Endothelial cell of umbilical vein (primary cell): ENCODE measurements at places on chromosomes 4 and X.
A peak's percentile ranks its signal among the peaks of the same experiment; 100 is the strongest.

GRCh38 chr4:29121586-29121985, 1598.6 kb upstream of the PCDH7 start:
- DNase-seq = peak; percentile 13

- DNase-seq = peak; percentile 84
These were observed 80.5 kb downstream of the CASP3 start for GRCh38 chr4:184568770-184569169.

DNA sequence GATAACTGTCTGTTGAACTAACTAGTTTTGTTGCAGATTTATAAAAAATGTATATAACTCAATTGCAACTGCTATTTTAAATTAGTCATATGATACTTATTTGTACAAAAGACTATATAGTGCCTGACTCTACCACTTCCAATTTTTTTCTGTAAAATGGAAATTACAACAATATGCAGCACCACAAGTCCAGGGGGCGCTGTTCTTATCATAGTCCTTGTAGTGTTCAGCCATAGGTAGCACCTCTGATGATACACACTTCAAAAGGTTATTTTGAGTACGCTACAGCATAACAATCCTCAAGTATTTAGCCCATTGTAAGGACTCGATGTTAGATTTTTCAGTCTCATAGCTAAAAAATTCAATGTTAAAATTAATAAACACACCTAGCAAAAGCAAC, 174.9 kb downstream of the CORIN start:
- no peak for DNase-seq

- DNase-seq = no peak
These were observed 180.5 kb downstream of the KLHL13 start for GRCh38 chrX:117936118-117936517.

DNA sequence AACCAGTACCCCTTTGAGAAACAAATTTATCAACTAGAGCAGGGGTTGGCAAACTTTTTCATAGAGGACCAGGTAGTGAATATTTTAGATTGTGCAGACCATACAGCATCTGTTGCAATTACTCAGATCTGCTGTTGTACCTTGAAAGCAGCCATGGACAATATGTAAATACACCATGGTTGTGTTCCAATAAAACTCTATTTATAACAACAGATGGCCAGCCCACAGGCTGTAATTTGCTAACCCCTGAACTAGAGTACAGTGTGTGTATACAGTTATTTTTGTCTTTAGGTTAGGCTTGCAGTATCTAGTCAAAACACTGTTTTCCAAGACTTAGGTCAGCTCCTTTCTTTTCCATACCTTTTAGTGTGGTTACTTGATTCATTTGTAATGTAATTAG, 54.4 kb downstream of the PHKA1 start:
- DNase-seq = no peak

GRCh38 chr4:121728798-121729226, 32.0 kb upstream of the ANXA5 start:
- peak; percentile 38 for DNase-seq

GRCh38 chr4:164846566-164846965, 30.4 kb upstream of the APELA start:
- no peak for DNase-seq

GRCh38 chrX:134622056-134622812, 36.0 kb downstream of the PLAC1 start:
- DNase-seq = peak; percentile 92

DNA sequence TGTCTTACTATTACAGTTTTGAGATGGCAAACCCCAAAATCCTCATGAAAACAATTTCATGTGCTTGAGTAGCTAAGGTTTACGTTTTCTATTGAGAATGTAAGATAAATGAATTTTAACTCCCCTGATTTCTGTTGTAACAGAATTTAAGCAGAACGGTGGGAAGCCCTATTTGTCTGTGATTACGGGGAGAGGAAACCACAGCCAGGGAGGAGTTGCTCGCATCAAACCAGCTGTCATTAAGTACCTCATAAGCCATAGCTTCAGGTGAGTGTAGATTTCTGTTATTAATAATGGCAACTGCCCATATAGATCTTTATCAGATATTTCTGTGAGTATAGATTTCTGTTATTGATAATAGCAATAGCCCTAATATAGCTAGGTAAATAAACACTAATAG, 44.2 kb upstream of the RHOH start:
- DNase-seq = no peak

DNA sequence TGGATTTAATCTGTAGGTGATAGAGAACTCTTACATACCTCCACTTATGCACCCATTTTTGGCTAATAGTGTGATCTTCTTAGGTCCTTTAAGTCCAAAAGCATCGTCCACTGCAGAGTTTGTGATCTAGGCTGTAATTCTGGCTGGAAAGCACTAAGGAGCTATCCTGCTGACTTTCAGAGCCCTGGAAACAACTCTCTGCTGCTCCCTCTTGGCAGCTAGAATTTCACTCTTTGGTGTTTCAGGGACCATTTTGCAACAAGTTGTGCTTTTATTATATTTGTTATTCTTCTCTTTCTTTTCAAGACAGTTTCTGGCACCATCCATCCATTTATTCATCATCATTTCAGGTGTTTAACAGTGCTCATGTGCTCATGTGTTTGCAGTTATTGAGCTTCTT, 130.0 kb downstream of the RBM46 start:
- DNase-seq = no peak

DNA sequence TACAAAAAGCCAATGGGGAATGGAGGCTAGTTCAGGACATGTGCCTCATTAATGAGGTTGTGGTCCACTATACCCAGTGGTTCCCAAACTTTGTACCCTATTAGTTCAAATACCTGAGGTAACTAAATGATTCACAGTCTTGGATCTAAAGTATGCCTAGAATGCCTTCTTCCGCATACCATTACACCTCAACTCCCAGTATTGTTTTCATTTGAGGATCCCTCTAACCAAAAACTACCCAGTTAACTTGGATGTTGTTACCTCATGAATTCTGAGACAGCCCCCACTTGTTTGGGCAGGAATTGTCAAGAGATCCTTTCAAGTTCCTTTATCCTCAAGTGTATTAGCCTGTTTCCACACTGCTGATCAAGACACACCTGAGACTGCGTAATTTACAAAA, 439.2 kb downstream of the PCDH10 start:
- DNase-seq = no peak

DNA sequence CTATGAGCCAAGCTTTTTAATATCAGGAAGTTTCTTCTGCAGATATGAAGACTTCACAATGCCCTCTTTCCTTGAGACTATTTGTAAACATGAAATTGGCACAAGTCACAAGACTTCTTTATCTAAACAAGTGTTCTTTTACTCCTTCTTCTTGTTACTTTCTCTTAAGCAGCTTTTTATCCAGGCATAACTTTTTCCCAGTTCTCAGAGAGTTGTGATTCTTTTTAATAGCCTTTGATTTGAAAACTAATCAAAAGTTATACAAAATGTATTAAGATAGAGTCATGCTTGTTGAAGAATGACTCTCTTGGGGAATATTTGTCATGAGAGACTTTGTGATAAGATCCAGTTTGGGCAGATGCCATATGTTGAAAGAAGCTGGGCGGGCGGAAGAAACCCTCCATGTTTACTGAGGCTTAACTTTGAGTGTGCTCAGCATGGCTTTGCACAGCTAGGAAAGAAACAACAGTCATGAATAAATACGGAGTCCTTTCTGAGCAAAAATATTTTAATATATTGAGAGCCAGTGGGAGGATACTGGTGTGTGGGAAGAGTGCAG, 39.3 kb downstream of the SYTL5 start:
- no peak for DNase-seq

GRCh38 chr4:176153124-176153523, 42.3 kb downstream of the SPATA4 start:
- DNase-seq = no peak

DNA sequence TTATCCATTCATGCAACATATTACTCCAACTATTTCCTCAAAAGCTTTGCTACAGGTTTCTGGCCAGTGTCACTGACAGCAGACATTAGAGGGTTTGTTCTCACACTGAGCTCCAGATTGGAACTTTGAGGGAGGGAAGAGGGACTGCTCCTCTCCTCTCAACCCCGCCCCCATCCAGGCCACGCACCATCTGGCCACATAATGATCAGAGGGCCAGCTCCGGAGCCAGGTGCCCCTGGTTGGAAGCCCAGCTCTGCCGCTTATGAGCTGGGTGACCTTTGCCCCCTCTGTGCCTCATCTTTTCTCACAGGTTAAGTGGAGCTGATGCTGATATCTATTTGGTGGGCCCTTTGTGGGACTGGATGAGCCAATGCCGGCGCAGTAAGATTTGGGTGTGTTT, 55.8 kb downstream of the C4orf50 start:
- no peak for DNase-seq

- peak; percentile 37 for DNase-seq
These were observed 24.1 kb downstream of the FAT4 start for GRCh38 chr4:125338814-125339213.

DNA sequence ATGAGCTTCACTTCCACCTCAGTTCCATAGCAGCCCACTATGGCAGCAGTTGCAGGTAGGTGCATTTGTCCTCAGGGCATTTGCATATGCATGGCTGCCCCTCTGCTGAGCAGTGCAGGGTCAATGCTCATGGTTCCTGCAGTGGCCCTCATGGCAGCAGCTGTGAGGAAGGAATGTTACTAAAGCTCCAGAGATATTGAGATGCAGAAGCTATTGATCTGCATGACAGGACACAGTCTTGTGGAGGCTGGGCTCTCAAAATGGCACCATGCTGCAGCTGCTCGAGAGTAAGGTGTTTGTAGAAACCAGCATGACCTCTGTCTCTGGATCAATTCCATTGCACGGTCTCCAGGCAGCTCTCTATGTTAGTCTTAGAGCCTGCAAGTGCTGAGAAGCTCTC, 179.2 kb upstream of the PCDH18 start:
- no peak for DNase-seq

GRCh38 chrX:149908308-149908707, 21.1 kb upstream of the HSFX4 start:
- DNase-seq = no peak

DNA sequence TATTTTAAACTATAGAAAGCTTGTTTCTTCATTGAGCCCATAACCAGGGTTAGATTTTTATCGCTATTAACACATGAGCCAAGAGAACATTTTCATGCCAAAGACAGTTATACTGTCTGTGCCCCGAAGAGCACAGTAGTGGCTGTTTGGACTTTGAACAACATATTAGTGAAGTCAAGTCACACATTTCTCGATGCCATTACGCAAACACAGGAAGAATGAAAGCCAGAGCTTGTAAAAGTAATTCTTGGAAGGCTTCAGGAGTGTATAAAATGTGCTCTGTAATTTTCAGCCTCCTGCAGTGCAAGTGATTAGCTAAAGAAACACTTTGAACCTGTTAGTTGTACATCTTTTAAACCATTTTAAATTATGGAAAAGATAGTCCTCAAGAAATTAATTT, 590.7 kb upstream of the PITX2 start:
- DNase-seq = no peak

DNA sequence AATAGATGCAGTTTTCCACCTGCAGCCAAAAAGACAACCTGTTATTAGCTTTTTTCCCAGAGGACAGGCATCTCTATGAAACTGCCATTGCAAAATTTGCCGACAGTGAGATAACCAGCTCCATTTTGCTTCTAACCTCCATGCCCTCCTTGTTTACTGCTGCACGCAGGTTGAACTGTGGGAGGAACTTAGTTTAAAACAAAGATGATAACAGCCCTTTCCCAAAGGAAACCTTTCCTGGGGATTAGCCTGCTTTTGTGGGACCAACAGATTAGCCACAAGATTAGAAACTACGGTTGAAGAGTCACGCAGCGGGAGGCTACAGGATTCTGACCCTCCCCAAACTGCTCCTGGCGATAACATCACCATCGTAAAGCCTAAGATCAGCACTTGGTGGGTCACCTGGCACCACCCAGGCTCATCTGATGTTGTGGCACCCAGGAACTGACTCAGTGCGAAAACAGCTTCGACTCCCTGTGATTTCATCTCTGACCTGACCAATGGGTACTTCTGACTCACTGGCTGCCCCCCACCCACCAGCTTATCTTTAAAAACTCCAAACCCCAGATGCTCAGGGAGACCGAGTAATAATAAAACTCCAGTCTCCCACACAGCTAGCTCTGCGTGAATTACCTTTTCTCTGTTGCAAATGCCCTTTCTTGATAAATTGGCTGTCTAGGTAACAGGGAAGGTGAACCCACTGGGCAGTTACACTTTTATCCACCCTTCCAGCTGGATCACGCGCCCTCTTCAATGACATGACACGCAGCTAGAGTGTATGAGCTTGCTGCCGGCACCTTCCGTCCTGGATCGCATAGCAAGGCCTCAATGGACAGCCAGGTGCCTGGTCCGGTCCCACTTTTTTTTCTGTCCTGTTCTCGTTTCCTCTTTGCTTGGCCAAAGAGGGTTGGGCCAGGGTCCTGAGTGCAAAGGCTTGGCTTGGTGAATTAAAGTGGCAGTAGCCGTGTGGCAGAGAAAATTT, 27.2 kb downstream of the NOP14 start:
- no peak for DNase-seq

DNA sequence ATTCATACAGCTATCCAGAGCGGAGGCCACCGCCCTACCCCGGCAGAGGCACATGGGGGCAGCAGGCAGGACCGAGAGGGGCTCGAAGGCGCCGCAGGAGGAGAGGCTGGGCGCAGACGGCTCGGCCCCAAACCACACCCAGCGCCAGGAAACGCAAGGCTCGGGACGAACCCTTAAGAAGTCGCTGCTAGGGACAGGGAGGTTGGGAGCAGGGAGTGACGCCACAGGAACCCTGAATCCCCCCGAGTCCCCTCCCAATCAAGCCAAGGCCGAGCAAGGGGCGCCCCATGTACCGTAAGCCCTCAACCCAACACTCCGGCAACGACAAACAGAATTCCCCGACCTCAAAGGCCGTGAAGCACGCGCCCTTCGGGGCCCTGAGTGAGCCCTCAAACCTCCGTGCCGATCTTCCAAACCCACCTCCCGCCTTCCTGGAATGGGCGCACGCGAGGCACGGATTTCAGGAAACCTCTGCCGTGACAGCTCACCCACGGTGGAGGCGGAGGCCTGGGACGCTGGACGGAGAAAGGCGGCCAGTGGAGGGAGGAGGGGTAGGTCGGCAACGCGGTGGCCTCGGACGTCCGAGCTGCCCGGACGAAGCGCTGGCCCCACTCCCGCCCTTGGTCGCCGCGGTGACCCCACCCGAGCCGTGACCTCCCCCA, 1.8 kb downstream of the ZFYVE28 start:
- peak; percentile 41 for DNase-seq
